Colonic mucosa (tissue), 4 donors: ENCODE measurements at places on chromosomes 16 and 17. TPM values are rescaled to one million over a fixed set of nuclear protein-coding genes. Genes with fewer than 3 reads are reported as not detected.

- no peaks in the 10 kb centered on the region for H3K27me3 ChIP-seq
- H3K4me3 ChIP-seq, result no peak overlapping the region
- no peaks in the 10 kb centered on the region for H3K4me1 ChIP-seq
- H3K36me3 ChIP-seq, result no peaks in the 10 kb centered on the region
- no peak for DNase-seq
Observed at GRCh38 chr17:66230922-66231591, 1.8 kb upstream of the APOH start.

DNA sequence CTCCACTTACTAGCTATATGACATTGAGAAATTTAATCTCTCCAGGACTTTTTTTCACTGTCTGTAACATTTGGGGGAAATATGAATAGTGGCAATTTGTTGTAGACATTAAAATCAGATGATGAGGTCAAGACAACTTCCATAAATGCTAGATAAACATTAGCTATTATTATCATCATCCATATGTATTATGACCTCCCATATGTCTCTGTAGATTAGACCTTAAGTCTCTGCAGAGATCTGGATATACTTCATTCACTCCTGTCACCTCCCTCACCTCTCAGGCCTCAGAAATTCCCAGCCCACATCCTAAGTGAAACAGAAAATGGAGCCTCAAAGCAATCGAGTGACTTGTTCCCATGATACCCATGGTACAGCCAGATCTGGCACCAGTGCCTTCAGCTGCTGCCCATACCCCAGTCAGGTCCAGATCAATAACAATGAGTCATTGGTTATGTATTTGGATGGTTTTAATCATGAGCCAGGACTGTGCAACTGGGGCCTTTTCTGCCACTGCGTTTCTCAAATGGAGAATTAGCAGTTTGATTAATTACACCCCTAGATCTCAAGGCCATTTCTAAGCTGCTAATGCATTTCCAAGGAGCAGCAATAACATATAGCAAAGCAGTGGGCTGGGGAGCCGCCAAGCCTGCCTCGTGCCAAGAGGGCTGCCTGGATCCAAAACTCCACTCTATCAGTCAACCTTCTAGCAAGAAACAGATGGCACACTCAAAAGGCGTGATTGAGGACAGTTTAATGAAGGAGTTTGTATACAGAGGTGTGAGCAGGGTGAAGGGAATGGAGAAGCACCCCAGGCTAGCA is 2.6 kb upstream of the FDXR start:
- H3K27me3 ChIP-seq, result no peaks in the 10 kb centered on the region
- no peak for DNase-seq
- no peak overlapping the region for H3K4me3 ChIP-seq
- H3K27ac ChIP-seq, result no peak overlapping the region
- H3K4me1 ChIP-seq, result peaks cover 5% of the 10 kb centered on the region
- H3K36me3 ChIP-seq, result no peaks in the 10 kb centered on the region

DNA sequence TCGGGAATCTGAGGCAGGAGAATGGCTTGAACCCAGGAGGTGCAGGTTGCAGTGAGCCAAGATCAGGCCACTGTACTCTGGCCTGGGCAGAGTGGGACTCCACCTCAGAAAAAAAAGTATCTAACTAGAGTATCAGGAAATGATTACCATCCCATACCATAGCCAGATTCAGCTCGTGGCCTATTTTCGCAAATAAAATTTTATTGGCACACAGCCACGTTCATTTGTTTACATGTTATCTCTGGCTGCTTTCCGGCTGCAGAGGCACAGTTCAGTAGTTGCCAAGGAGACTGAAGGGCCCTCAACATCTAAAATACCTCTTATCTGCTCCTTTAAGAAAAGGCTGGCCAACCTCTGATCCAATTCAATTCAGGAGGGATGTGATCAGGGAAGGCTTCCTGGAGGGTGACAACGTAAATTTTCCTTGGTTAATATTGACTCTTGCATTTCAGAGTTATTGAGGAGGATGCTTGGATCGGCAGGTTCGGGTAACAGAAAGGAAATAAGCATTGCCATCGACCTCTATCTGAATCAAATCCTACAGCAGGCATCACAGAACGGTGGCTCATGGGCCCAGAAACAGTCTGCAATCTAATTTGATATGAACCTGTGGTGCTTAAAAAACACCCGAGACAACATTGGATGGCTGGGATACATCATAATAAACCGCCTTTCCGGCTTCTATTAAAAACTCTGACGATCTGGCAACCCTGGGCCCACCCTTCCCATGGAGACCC is 73.8 kb downstream of the XYLT1 start:
- H3K4me3 ChIP-seq, result no peak overlapping the region
- H3K27ac ChIP-seq, result peak overlapping the region; percentile 71
- H3K27me3 ChIP-seq, result no peaks in the 10 kb centered on the region
- H3K36me3 ChIP-seq, result no peaks in the 10 kb centered on the region

- no peak overlapping the region for H3K27ac ChIP-seq
- no peaks in the 10 kb centered on the region for H3K36me3 ChIP-seq
- H3K4me1 ChIP-seq, result no peaks in the 10 kb centered on the region
- DNase-seq, result no peak
- H3K27me3 ChIP-seq, result no peaks in the 10 kb centered on the region
Observed at GRCh38 chr16:50645563-50646220, 35.4 kb downstream of the SNX20 start.

GRCh38 chr16:58393138-58393504 is 850 bp downstream of the GINS3 start:
- DNase-seq, result no peak
- H3K4me1 ChIP-seq, result no peaks in the 10 kb centered on the region
- H3K4me3 ChIP-seq, result peak overlapping the region; percentile 99
- peak overlapping the region; percentile 70 for H3K27ac ChIP-seq

- no peak overlapping the region for H3K4me3 ChIP-seq
- H3K27me3 ChIP-seq, result no peaks in the 10 kb centered on the region
- H3K36me3 ChIP-seq, result no peaks in the 10 kb centered on the region
- no peak overlapping the region for H3K27ac ChIP-seq
Observed at GRCh38 chr16:69717066-69717465, 9.3 kb downstream of the NQO1 start.

GRCh38 chr17:412211-413015 is 59.8 kb upstream of the RPH3AL start:
- H3K27ac ChIP-seq, result no peak overlapping the region
- no peaks in the 10 kb centered on the region for H3K27me3 ChIP-seq
- no peaks in the 10 kb centered on the region for H3K36me3 ChIP-seq
- DNase-seq, result peak; percentile 61
- peaks cover 15% of the 10 kb centered on the region for H3K4me1 ChIP-seq

DNA sequence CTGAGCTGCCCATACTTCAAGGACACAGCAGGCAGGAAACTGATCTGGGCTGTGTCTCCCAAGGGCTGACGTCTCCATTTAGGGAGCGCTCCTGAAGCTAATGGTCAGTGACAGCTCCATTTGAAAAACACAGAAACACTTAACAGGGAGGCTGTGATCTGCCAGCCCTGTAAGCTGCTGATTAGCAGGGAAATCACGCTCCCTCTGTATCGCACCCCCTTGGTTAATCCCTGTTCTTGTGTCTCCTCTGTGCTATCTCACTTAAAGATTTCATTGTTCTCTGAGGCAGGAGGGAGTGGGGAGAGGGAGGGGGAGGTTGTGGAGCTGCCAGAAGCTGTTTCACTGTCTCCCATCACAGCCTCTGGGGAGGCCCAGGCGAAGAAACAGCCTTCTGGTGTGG is 47.4 kb upstream of the CACNG3 start:
- H3K27me3 ChIP-seq, result no peaks in the 10 kb centered on the region
- no peaks in the 10 kb centered on the region for H3K4me1 ChIP-seq
- no peak overlapping the region for H3K4me3 ChIP-seq
- no peak for DNase-seq
- H3K27ac ChIP-seq, result no peak overlapping the region

GRCh38 chr16:79050063-79050462 is 550.5 kb downstream of the MAF start:
- H3K4me3 ChIP-seq, result no peak overlapping the region
- no peak overlapping the region for H3K27ac ChIP-seq
- no peak for DNase-seq
- H3K36me3 ChIP-seq, result no peaks in the 10 kb centered on the region
- no peaks in the 10 kb centered on the region for H3K27me3 ChIP-seq
- H3K4me1 ChIP-seq, result no peaks in the 10 kb centered on the region

- DNase-seq, result no peak
- H3K36me3 ChIP-seq, result no peaks in the 10 kb centered on the region
- H3K4me1 ChIP-seq, result no peaks in the 10 kb centered on the region
- no peaks in the 10 kb centered on the region for H3K27me3 ChIP-seq
- no peak overlapping the region for H3K4me3 ChIP-seq
Observed at GRCh38 chr16:62254847-62255246, 218.6 kb upstream of the CDH8 start.

DNA sequence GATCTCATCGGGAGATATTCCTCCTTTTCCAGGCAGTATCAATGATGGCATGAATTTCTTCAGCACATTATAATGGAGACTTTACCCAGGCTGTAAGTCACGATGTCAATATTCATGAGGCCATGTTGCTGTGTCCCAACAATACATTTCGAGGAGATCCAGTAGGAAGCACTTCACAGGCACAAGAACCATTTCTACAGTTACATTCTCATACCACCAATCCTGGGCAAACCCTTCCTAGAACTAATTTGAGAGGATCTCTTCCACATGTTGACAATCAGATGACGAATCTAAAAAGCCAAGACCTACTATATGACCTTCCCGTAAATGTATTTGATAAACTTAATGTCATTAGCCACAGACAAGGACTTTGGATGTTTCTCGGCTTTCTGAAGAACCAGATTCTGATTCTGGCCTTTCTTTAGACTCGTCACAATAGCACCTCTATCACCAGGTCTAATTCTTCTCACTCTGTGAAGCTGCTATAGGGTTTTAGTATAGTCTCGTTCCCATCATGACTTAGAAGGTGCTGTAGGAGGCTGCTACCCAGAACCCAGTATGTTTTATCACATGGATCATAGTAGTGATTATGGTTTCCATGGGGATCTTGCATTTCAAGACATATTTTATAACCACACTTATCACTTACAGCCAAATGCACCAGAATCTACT is 40.2 kb downstream of the C16orf87 start:
- H3K27ac ChIP-seq, result no peak overlapping the region
- DNase-seq, result no peak
- no peaks in the 10 kb centered on the region for H3K36me3 ChIP-seq
- no peaks in the 10 kb centered on the region for H3K27me3 ChIP-seq
- H3K4me3 ChIP-seq, result no peak overlapping the region
- no peaks in the 10 kb centered on the region for H3K4me1 ChIP-seq

DNA sequence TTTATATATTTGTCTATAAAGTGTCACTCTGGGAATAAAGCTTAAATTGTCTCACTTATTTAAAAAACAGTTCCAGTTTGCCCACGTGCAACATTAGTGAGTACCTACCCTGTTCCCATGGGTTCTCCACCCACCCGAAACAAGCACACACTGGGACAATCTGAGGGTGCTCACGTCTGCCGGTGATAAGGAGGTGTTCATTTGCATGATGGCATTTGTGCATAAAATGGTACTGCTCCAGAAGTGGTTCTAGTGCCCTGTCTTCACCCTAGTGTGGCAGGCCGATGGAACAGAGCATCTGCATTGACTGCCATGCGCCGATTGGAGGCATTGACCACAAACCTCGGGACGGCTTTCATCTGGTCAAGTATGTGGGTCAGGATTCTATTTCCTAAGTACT is 35.6 kb upstream of the ENDOV start:
- H3K27ac ChIP-seq, result no peak overlapping the region
- H3K27me3 ChIP-seq, result no peaks in the 10 kb centered on the region

DNA sequence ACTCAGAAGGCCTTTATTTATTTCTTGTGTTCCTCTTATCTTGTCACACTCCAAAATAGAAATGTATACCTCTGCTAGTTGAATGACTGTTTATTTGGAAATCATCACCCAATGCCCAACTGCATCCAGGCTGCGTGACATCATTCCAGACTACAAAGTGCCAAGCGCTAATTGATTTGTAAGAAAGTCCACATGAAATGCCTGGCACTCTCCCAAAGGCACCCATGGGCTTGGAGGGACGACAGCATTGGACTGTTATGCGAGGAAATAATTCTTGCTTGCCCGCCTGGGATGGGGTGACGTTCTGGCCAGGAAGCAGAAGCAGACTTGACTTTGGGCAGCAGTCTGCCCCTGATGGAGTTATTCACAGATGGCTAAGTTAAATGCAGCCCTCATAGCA is 165.9 kb downstream of the CDH13 start:
- no peak overlapping the region for H3K27ac ChIP-seq
- H3K27me3 ChIP-seq, result no peaks in the 10 kb centered on the region
- H3K4me3 ChIP-seq, result no peak overlapping the region
- H3K36me3 ChIP-seq, result no peaks in the 10 kb centered on the region
- DNase-seq, result no peak
- H3K4me1 ChIP-seq, result no peaks in the 10 kb centered on the region

DNA sequence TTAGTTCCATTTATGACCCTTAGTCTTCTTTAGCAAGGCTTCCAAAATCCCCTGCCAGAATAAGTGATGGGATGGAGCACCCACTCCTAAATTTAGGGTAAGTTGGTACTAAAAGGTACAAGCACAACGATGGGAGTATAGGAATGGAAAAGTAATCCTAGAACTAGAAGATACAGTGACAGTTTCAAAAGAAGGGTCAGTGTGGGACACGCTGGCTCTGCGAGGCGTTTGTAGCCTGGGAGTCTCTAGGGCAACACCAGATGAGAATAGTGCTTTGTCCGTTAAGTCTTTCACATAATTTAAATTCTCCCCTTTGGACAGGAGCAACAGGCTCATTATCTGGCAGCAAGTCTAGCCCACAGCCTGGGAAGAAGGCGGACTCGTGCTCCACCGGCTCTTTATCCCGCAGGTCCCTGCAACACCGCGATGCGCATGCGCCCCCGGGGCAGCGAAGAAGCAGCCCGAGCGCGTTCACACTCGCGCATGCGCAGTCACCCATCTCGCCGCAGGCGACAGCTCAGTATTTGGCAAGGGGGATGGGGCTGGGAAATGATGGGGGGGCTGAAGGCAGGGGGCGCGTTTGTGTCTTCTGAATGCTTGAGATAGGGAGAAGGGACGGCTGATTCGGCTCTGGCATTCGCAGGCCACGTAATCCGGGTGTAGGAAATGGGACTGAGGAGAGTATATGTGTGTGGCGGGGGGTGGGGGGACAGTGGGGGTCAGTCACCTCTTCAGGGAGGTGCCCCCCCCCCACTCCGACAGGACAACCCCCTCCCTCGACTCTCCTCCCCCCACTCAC is 564 bp downstream of the SPOP start:
- peak overlapping the region; percentile 97 for H3K27ac ChIP-seq
- no peaks in the 10 kb centered on the region for H3K27me3 ChIP-seq
- H3K4me3 ChIP-seq, result peak overlapping the region; percentile 59
- no peaks in the 10 kb centered on the region for H3K36me3 ChIP-seq
- peak; percentile 97 for DNase-seq

- DNase-seq, result no peak
- no peak overlapping the region for H3K27ac ChIP-seq
- H3K4me3 ChIP-seq, result no peak overlapping the region
- H3K36me3 ChIP-seq, result no peaks in the 10 kb centered on the region
Observed at GRCh38 chr16:13401641-13402040, 500.2 kb downstream of the SHISA9 start.

GRCh38 chr16:22321340-22322001 is 24.3 kb downstream of the POLR3E start:
- no peaks in the 10 kb centered on the region for H3K4me1 ChIP-seq
- H3K4me3 ChIP-seq, result no peak overlapping the region
- H3K27me3 ChIP-seq, result no peaks in the 10 kb centered on the region
- peak; percentile 58 for DNase-seq
- no peak overlapping the region for H3K27ac ChIP-seq
- H3K36me3 ChIP-seq, result peaks cover 4% of the 10 kb centered on the region

CDR2L gene
- 4.1 TPM for total RNA-seq

ETV4 gene
- 9.0 TPM for total RNA-seq

KRTAP9-8 gene
- not detected for total RNA-seq

CES3 gene
- total RNA-seq, result 136 TPM

TMEM114 gene
- not detected for total RNA-seq
